Stimulated activated CD8-positive, alpha-beta memory T cell treated with anti-CD3 and anti-CD28 coated beads, Interleukin-4, amount 100 ng/mL, for 1 hour (primary cell): ENCODE measurements at places on chromosomes 3 and 15.

GRCh38 chr3:114698146-114699105 is 404.6 kb downstream of the TIGIT start:
- DNase-seq = no peak

- no peak for DNase-seq
These were observed 28.6 kb upstream of the UTS2B start for GRCh38 chr3:191358929-191359328.

DNA sequence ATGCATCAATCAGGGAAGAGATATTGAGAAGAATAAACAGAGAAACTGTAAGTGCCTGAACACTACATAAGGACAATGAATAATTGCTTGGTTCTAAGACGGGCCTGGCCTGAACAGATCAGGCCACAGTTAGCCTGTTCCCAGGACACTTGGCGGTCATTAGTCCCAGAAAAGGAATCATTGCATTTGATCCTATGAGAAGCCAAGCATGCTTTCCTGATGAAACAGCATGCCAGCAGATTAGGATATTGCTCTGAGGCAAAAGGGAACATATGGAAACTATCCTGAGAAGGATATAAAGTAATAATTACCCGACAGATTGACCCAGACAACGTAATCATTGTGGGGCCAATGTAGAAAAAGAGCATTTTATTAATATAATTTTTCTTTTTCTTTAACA is 51.9 kb downstream of the STRIT1 start:
- no peak for DNase-seq

GRCh38 chr15:56667517-56667916 is 65.8 kb downstream of the ZNF280D start:
- DNase-seq = no peak

GRCh38 chr3:176920766-176921160 is 276.5 kb downstream of the TBL1XR1 start:
- DNase-seq = no peak

GRCh38 chr3:158845765-158846350 is 44.0 kb downstream of the MFSD1 start:
- no peak for DNase-seq

DNA sequence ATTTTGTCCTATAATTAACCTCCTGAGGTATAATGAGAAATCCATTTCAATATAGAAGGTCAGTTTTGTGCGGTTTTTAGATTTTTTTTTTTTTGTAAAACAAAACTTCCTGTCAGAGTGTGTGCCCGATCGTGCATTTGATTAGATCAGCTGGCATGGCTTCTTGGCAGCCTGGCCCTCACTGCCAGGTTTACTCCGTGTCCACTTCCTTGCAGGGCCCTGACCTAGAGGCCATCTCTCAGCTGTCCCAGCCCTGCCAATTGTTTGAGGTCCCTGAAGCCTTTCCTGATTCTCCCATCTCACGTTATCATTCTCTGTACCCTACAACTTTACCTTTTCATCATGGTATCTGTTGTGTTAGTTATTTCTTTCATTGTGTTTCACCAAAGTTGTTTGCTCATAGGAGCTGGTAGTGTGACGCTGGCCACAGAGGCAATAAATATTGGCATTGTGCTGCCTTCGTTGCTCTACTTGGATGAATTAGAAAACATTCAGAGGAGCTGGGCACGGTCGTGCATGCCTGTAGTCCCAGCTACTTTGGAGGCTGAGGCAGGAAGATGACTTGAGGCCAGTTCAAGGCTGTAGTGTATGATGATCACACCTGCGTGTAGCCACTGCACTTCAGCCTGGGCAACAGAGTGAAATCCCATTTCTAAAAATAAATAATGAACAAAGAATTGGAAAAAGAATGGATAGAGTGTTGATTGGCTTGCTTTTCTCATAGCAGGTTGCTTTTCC is 202.0 kb downstream of the GHSR start:
- no peak for DNase-seq
